ENCODE measurements at places on chromosomes 7 and 10.

- no peak for DNase-seq
Observed at GRCh38 chr7:36034020-36034419, 119.0 kb upstream of the EEPD1 start.

DNA sequence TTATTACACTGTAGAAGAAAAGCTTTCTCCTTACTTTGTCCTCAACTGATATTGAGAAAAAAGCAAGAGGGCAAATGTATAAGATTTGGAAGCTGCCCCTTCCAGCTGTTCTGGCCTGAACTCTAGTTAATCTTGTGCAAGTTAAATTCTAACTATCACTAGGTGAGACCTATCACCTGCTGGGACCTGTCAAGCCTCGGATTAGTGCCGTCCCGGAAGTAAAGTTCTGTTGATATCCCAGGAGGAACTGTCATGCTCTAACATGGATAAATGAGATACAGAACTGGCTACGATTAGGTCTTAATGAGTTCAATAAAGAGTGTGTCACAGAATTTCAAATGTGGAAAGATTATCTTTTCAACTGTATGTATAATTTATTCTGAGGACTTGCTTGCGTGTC lies 1.2 kb upstream of the BPGM start:
- no peak for DNase-seq

DNA sequence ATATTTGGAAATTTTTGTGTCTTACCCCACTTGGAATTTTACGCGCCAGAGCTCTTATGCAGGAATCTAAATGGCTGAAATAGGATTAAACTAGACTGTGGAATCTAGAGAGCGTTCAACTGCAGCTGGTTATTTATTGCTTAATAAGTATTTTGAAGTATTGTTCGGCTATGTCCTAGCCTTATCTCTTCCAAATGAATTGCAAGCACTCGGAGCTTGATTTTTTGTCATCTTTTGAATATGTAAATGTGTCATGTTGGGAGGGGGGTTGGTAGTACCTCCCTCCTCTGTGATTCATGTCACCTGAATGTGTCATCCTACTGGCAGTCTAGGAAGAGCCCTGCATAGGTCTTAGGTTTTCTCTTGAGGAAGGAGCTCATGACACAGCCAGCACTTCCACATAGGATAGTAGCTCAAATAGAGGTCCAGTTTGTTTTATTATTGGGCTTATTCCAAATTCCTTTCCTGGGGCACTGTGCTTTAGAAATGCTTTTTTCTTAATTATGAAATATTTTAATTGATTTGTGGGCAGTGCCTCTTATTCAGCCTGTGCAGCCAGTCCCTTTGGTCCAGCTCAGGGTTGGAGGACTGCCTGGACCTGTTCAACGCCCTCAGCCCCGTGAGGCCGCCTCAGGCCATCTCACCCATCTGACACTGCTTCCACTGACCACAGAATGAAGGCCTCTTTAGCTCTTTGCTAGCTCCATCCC lies 22.5 kb upstream of the TRIL start:
- DNase-seq, result no peak

DNA sequence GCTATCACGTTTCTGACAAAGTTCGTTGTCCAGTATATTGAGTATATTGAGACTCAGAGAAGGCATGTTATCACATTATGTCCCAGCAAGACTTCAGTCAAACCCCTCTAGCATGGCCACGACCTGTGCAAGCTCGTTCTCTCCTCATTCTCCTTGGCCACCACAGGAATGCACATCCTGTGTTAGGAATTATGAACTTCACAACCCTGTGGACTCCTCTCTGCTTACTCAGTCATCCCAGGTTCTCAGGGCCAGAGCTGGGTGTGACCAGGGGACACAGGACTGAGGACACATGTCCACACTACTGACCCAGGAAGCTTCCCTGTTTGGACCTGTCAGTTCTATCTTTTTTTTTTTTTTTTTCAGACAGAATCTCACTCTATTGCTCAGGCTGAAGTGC lies 4.4 kb downstream of the SH2D4B start:
- DNase-seq, result no peak

DNA sequence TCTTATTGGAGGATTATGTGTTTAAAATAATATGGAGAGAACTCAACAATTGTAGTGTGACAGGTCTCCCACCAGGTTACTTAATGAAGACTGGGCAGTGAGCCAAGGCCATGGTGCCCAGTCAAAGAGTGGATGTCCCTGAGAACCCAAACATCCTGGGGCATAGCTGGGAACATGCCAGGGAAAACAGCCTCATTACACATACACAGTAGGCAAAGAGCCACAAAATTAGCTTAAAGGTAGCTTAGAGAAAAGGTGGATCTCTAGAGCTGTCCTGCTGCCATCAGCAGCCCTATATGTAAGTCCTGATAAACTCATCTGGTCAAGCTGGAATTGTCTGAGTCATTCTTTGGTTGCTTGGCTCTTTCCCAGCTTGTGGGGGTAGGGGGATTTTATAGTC lies 287.8 kb downstream of the PHF14 start:
- no peak for DNase-seq
